GM23248 (cell line): ENCODE measurements at places on chromosomes 7 and 10. TPM values are rescaled to one million over a fixed set of nuclear protein-coding genes. Genes with fewer than 3 reads are reported as not detected.

The AEBP1 gene
- total RNA-seq = 53.0 and 63.2 TPM in 2 replicates

The CRTAC1 gene
- total RNA-seq = 0.13 TPM in 1 of 2 replicates, not detected in the other

The GUSB gene
- 11.6 and 22.9 TPM in 2 replicates for total RNA-seq

The ELN gene
- 698 and 974 TPM in 2 replicates for total RNA-seq

The LRGUK gene
- total RNA-seq = 0.13 TPM in 1 of 2 replicates, not detected in the other

The PAX4 gene
- total RNA-seq = not detected in 2 replicates

The AKR1C8 gene
- not detected in 2 replicates for total RNA-seq

The KCNIP2 gene
- total RNA-seq = 0.22 TPM in 1 of 2 replicates, not detected in the other

The TMEM130 gene
- not detected in 2 replicates for total RNA-seq

The PIK3AP1 gene
- total RNA-seq = not detected in 2 replicates

The CRYGN gene
- not detected in 2 replicates for total RNA-seq

The PEX1 gene
- 9.6 and 12.8 TPM in 2 replicates for total RNA-seq

The STEAP1B gene
- total RNA-seq = 31.6 and 45.1 TPM in 2 replicates
